ENCODE measurements at places on chromosomes 12 and 14. TPM values are rescaled to one million over a fixed set of nuclear protein-coding genes. Genes with fewer than 3 reads are reported as not detected.

Gene TAS2R14
- total RNA-seq, result 3.1 TPM

Gene CHURC1
- total RNA-seq, result 52.6 TPM

Gene OASL
- 0.35 TPM for total RNA-seq

GRCh38 chr14:35336494-35337268 is 44.5 kb downstream of the PSMA6 start:
- H3K4me3 ChIP-seq, result no peak overlapping the region
- peaks cover 48% of the 10 kb centered on the region for H3K4me1 ChIP-seq
- peak overlapping the region; percentile 79 for H3K27ac ChIP-seq
- no peaks in the 10 kb centered on the region for H3K36me3 ChIP-seq
- DNase-seq, result no peak
- H3K27me3 ChIP-seq, result no peaks in the 10 kb centered on the region

DNA sequence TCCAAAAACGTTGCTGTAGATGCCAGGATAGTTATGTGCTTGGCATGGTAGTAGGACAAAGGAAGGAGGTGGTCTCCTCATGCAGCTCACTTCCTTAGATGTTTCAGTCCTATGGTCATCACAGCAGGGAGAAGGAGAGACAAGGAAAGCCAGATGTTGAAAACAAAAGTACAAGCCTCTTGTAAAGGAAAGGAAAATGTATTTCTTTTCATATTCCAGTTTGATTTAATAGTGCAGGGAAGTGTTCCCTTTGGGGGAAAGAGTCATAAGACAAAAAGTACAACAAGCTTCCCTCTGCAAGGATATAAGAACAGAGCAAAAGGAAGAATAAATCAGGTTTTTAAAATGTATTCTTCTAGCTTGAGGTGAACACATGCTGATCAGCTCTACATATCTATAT is 8.6 kb upstream of the TMCC3 start:
- H3K27me3 ChIP-seq, result no peaks in the 10 kb centered on the region
- H3K4me3 ChIP-seq, result no peak overlapping the region
- H3K4me1 ChIP-seq, result no peaks in the 10 kb centered on the region
- no peak overlapping the region for H3K27ac ChIP-seq
- DNase-seq, result no peak
- no peaks in the 10 kb centered on the region for H3K36me3 ChIP-seq

All from Caco-2 (cell line).